ENCODE measurements at places on chromosomes 7 and 10. TPM values are rescaled to one million over a fixed set of nuclear protein-coding genes. Genes with fewer than 3 reads are reported as not detected.

The INA gene
- total RNA-seq = 23.3 TPM

The FRAT1 gene
- 1.7 TPM for total RNA-seq

The CARD11 gene
- total RNA-seq = 1.5 TPM

The NPC1L1 gene
- 0.11 TPM for total RNA-seq

The HECTD2 gene
- total RNA-seq = 2.7 TPM

The PTF1A gene
- not detected for total RNA-seq

The ACTL6B gene
- not detected for total RNA-seq

The IL6 gene
- 1.0 TPM for total RNA-seq

The LRGUK gene
- 0.60 TPM for total RNA-seq
